ENCODE measurements at places on chromosomes 2 and 18.

DNA sequence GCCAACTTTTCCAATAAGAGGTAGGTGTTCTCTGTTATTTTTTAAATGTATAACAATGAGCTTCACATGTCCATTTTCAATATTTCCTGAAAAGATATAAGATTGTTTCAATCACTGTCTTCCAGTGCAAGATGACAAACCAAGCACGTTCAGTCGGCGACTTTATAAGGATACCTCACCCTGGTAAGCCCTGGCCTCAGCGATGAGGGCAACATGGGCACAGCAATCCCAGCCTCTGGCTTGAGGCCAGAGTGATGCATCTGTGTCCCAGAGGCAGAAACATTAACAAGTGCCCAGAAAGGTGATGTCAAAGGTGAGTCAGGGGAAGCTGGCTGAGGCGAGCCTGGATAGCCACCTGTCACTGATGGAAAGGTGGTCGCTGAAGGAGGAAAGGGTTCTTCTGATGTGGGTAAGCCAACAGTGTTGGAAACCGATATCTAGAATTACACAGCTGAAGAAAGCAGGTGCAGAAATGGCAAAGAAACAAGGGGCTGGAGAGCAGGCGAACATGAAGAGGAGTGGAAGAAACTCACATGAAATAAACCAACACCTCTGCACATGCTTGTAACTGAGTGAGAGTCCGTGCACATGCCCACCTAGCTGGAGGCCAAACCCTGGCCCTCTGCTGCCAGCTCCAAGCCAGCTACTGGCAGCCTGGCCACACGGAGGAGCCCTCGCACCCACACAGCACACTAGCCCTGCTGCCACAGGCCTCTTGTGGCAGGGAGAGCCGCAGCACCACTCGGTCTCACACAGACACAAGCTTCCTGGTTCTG lies 65.5 kb downstream of the FBXO15 start:
- DNase-seq = no peak

DNA sequence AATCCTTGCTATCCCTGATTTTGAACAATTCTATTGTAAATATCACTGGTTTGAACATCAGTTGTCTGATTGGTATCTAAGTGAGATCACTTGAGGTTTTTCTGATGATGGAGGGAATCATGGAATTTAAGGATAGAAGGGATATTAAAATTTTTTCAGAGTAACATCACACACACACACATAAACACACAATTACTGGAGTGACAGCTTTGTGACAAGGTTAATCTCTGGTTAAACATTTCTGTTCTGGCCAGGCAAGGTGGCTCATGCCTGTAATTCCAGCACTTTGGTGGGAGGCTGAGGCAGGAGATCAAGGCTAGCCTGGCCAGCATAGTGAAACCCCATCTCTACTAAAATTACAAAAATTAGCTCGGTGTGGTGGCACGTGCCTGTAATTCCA lies 85.3 kb downstream of the SOCS6 start:
- DNase-seq = no peak

- no peak for DNase-seq
Measured at GRCh38 chr2:178990533-178991241, 59.2 kb downstream of the CCDC141 start.

- no peak for DNase-seq
Measured at GRCh38 chr2:134153294-134153880, 100.5 kb upstream of the MGAT5 start.

DNA sequence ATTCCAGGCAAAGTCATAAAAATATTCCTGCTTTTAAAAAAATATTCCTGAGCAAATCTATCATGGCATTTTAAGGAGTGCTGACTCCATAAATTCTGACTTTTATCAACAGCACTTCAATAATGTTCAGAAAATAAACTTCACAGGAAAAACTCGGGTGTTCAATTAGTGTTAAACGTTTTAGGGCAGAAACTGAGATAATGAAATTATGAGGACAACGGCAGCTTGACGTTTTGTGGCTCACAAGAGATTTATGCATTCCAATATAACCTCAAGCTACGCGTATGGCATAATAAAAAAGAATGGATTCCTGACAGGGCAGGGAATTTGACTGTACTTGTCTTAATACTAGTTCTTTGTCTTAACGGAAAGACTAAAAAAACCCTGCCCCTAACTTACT lies 133.2 kb downstream of the ICOS start:
- no peak for DNase-seq

DNA sequence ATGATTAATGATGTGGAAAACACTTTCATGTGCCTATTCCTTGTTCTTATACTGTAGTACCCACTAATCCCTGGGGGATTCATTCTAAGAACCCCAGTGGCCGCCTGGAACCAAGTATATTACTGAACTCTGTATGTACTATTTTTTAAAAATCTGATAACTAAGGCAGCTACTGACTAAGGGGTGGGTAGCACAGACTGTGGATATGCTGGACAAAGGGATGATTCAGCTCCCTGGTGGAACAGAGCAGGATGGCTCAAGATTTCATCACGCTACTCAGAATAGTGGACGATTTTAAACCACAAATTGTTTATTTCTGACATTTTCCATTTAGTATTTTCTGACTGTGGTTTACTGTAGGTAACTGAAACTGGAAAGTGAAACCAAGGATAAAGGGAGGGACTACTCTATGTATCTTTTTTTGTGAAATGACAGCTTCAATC lies 41.8 kb upstream of the CDC42EP3 start:
- peak; percentile 71 for DNase-seq

- DNase-seq = no peak
Measured at GRCh38 chr2:71592181-71592711, 138.9 kb downstream of the DYSF start.

- DNase-seq = no peak
Measured at GRCh38 chr2:62197925-62198633, 2.2 kb downstream of the B3GNT2 start.

DNA sequence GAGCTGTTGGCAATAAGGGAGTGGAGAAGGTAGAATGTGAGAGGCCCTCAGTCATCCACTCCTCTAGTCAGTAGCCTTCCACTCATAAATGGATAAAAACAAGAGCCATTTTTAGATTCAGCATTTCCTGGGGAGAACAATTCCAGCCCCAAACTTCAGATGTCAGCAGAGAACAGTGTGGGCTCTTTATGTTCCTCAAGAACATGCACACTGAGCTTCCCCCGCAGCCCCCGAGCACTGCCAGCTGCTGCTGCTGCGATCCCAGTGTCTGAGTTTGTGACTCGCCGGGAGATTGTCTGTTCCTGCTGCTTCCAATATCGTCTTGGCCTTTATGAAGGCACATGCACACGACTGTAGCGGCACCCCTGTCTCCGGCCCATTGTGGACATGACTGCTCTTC lies 143.7 kb upstream of the CTNNA2 start:
- DNase-seq = no peak

DNA sequence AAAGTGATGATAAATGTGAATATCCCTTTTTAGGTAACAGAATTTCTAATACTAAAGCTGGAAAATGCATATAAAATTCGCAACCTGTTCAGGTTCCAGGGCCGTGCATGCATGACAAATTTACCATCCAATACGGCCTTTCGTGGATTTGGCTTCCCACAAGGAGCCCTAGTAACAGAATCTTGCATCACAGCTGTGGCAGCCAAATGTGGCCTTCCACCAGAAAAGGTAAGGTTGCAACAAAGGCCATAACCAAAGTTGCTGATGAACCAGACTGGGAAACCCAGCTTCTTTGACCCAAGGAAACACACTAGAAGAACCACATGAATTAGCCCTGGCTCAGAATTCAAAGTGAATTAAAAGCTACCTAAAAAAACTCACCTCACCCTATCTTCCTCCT lies 49.6 kb upstream of the BZW1 start:
- DNase-seq = no peak

DNA sequence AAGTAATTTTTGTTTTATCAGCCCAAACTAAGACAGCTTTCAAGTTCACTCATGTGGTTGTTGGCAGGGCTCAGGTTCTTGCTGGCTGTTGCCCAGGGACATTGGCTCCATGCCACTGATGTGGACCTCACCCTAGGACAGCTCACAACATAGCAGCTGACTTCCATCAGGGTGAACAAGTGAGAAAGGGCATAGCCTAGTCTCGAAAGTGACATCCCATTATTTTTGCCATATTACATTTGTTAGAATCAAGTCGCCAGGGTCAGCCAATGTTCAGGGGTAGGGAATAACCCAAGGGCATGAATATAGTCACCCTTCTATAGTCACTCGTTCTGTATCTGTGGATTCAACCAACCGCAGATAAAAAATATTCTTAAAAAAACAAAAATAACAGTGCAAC lies 10.7 kb upstream of the CWC22 start:
- DNase-seq = no peak

- peak; percentile 70 for DNase-seq
Measured at GRCh38 chr2:101205521-101206479, 46.9 kb upstream of the CNOT11 start.

- no peak for DNase-seq
Measured at GRCh38 chr2:36351736-36352349, 3.7 kb upstream of the CRIM1 start.

DNA sequence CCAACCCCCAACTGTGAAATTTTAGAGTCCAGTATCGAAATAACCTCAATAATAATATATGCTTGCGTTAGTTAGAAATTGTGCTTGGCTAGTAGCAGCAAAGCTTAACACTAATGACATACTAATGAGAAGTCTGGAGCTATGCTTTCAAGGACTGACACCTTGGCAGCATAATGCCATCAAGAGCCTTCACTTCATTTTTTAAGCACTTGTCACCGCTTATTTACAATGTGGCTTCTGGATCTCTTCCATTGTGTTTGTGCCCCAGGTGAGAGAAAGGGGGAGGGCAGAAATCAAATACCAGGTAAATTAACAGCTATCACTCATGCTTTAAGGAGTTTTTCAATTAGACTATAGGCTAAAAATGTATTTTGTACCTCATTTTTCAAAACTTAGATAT lies 101.5 kb downstream of the CDH7 start:
- no peak for DNase-seq

DNA sequence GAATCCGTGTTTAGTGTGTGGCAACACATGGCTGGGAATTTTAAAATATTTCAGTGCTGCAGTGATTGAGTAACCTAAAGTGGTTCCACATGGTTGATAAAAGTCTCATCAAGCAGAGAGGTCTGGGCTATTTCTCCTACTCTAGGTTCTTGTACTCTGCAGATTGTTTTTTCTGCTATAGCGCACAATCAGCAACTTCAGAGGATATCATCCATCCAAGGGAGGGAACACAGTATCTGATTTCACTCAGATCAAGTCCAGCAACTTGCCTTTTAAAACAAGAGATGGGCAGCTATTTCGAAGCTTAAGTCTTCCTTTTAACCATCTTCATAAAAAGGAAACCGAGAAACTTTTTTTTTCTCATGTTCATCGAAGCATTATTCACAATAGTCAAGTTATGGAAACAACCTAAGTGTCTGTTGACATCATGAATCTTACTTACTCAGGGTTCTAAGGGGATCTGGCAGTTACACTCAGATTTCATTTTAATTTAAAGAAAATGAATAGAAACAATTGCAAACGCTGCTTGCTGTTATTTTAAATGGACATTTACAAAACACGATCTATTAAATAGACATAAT lies 172.7 kb upstream of the TRIB2 start:
- DNase-seq = no peak

- DNase-seq = no peak
Measured at GRCh38 chr2:82857967-82858366, 1601.1 kb downstream of the SUCLG1 start.

GRCh38 chr2:45616658-45617411 lies 5.8 kb upstream of the SRBD1 start:
- no peak for DNase-seq

DNA sequence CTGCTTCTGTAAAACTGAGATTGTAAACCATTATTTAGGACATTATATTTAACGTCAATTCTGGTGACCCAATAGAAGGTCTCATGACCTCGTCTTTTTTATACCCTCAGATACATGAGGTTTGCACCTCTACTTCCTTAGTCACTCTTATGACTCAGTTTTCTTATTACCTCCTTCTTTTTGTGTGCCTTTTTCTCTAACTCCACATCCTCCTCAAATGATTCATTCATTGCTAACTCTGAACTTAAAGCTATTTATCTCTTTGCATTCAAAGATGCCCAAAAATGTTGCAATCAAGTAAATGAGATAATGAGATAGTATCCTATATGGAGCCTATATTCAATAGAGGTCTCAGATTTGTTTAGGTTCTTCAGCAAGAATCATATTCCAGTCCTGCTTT lies 121.0 kb upstream of the KYNU start:
- no peak for DNase-seq

DNA sequence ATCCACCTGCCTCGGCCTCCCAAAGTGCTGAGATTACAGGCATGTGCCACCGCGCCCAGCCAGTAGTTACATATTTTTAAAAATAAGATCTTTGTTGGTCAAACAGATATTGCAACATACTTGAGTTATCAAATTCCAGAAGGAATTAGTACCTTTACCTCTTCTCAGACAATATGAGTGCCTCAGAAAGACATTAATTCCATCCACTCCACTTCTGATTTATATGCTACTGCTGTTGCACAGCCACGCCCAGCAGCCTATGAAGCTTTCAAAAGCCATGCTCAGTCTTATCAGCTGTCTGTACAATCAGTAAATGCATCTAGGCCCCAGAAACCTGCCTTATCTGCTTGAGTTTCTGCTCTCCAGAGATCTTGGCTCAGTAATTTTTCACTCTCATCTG lies 47.8 kb downstream of the MEX3C start:
- DNase-seq = no peak

DNA sequence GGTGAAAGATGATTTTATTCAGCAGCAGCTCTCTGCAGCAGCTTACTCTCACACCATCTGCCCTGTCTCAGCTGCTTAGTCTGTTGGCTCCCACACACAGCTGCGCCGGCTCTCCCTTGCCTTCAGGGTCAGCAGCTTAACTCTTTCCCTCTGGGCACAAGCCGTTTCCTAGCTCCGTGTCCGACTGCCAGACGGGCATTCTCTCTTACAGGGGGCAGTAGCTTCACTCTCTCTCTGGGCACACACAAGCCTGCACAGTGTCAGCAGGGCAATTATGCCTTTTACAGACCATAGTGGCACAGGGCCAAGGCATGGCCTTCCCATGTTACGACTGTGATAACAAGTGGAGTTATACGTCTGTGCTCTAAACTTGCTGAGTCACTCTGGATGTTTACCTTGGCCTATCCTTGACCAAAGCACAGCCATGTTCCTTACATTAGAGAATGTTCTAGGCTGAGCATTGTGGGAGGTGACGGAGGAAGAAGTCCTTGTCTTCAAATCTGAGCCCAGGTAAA lies 31.7 kb downstream of the PCARE start:
- no peak for DNase-seq

DNA sequence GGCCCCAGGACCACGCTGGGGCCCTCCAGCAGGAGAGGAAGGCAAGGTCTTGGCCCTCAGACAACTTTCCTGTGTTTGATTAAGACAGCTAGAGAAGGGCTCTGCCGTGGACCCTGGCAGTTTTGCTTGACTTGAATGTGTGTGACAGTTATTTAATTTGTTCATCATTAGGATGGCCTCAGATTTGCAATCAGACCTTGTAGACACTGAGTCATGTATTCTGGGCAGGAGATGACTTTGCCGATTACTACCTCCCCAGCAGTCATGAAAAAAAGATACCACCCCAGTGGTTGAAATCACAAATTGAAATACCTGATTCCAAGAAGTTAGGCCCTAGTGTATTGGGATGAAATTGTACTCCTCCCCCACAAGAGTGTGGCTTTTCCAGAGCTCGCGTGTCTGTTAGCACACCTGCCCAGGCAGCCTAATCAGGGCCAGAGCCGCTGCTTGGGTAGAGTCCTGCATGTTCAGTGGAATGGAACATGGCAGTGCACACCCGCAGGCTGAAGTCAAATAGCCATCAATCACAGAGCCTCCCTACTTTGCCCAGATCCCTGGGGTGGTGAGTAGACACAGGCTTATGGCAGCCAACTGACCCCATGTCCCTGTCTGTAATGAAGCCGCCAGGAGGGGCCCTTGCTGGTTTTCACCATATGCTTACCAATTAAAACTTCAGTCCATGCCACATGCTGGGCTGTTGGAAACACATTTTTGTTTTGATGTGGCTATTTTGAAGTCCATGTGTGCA lies 122.5 kb downstream of the TPGS2 start:
- DNase-seq = no peak

All from NCI-H226 (cell line).